GOT3 (cell line): ENCODE measurements at places on chromosomes 13 and 19.

DNA sequence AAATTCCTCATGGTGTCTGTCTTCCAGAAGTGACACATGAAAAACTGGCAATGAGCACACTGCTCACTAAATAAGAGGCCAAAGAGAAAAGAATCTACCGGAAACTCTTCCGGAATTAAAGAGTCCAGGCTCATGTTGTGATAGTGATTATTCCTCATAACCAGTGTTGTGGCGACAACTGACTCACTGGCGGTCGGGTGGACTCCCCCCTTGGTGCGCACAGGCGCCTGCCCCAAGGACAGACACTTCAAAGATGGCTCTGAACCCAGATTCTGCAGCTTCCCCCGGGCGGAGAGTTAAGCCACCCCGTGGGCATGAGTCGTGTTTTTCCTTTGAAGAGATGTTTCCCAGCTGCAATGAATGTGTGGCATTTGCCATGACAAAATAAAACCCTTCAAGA, 10.3 kb downstream of the IL17D start:
- DNase-seq = no peak

DNA sequence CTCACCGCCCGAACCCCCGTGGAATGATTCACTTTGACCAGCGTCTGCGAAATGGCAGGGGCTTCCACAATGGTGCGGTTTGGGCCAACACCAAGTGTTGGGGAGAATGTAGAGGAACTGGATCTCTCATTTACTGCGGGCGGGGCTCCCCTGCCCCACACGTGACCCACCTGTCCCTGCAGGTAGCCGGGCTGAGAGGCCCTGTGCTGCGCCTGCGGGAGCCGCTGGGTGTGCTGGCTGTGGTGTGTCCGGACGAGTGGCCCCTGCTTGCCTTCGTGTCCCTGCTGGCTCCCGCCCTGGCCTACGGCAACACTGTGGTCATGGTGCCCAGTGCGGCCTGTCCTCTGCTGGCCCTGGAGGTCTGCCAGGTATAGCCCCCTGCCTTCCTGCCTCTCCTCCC, 5.8 kb upstream of the FLT3LG start:
- DNase-seq = no peak

DNA sequence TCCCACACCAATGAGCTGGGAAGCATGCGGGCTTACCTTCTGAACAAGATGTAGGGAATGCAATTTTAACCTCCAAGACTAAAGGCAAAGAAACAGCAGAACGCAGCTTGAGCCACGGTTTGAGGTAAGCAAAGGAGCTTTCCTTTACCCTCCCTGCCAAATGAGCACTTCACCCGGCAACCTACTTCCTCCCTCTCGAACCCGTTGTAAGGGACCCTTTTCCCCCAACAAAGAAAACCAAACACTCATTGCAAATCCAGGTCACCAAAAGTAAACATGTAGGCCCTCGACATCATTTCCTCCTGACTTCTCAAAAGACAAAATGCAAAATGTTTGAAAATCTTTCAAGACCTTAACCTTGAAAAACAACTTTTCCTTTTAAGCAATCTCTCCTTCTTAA, 65.3 kb downstream of the ABCC4 start:
- DNase-seq = no peak

DNA sequence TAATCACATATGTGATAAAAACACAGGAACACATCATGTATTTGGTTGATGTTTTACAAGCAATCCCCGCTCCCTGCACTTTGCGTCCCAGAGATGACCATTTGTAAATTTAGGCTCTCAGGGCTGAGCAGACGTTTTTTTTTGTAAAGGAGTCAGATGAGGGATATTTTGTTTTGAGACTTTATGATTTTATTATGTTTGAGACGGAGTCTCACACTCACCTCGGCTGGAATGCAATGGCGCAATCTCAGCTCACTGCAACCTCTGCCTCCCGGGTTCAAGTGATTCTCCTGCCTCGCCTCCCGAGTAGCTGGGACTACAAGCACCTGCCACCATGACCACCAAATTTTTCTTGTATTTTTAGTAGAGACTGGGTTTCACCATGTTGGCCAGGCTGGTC, 1.4 kb downstream of the TLE6 start:
- DNase-seq = no peak

DNA sequence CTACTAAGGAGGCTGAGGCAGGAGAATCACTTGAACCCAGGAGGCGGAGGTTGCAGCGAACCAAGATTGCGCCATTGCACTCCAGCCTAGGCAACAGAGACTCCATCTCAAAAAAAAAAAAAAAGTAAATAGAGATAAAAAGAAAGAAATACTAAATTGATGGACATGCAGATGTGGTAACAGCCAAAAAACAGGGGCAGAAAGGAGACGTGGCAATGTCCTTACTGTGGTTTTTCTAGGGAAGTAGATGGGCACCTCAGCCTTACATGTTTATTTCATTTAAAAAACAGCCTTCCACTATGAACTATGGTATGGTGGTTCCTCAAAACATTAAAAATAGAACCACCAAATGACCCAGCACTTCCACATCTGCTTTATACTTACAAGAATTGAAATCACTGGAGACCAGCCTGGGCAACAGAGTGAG, 6.5 kb upstream of the EIF3G start:
- DNase-seq = no peak

- DNase-seq = no peak
Observed at GRCh38 chr13:99566125-99567083, 65.1 kb downstream of the TM9SF2 start.

GRCh38 chr19:14786421-14786851, 8.1 kb upstream of the ADGRE2 start:
- DNase-seq = no peak
